ENCODE measurements at places on chromosomes 6 and 20. TPM values are rescaled to one million over a fixed set of nuclear protein-coding genes. Genes with fewer than 3 reads are reported as not detected.

Gene F13A1
- total RNA-seq: not detected

DNA sequence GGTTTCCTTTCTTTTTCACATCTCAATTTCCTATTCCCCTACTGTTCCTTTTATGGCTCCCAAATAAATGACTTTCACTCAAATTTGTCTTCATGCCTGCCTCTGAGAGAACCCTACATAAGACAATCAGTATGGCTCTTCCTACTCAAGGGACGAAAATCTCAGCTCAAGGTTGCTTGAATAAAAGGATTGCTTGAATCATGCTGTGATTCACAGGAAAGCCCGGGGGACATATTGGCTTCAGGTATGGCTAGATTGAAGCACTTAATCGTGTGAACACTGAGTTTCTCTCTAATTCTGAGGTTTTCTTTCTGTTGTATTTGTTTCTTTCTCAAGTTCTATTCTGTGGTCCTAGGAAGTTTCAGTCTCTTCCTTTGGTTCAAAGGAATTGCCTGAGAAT is 140.3 kb upstream of the SULF2 start:
- DNase-seq: no peak

DNA sequence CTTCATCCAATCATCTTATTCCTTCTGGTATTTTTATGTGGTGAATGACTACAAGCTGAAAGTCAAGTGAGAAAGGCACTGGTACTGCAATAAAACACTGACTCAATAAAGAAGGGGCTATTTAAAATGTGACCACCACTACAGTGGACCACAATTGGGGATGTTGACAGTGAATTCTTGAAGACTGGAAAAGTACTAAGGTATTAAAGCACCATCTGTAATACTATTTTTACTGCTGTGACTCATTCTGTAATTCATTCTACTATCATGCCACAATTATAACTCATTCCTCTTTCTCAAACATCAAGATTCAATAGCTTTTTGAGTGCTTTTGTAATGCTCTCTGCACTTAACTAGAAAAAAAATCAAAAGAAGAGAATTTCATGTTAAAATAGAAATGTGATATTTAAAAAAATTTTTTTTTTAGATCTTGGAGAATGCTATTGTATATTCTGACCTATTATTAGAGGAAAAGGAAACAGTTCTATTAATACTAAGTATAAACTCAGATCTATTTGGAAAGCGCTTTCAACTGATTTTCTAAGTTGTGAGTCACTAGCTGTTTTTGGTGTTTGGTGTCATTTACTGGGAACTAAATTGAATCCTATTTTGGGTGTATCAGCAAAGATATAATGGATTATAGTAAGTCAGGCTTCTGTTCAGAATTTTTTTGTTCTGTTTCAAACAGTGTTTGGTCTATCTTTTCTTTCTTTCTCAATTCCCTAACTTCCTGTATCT is 104.7 kb upstream of the TMEM170B start:
- no peak for DNase-seq

DNA sequence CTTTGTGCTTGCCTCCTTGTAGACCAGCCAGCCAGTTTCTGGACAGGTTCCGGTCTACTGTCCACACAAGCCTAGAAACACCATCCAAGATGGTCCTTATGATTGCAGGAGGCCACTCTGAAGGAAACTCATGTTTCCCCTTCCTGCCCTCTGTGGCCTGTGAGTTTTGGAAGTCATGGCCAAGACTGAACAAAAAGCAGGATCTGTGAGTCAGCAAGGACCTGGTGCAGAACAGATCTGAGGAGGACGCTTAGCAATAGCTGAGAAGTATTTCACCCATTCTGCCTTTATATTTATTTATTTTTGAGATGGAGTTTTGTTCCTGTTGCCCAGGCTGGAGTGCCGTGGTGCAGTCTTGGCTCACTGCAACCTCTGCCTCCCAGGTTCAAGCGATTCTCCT is 134.6 kb upstream of the EEF1E1 start:
- no peak for DNase-seq

- DNase-seq: no peak
Observed at GRCh38 chr20:36642136-36642535, 3.9 kb downstream of the SLA2 start.

Gene RBPJL
- not detected for total RNA-seq

DNA sequence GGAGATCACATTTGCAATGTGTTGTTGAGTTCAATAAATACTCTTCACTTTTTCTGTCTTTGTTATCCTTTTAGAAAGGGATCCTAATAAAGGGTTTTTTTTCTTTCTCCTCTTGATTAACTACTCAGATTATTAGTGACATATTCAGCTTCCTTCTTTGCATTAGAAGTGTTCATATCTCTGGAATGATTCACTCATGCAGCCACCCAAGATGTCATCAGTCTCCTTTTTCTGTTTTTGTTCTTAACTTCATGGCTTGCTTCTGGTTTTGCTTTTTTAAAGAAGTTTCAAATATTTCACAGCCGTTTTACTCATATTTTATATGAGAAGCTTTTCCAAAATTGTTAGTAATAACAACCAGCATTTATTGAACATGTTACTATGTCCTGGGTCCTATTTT is 187.6 kb downstream of the TMEM242 start:
- no peak for DNase-seq

Gene DOK5
- 37.1 TPM for total RNA-seq

- peak; percentile 6 for DNase-seq
Observed at GRCh38 chr6:113846577-113846976, 10.6 kb upstream of the MARCKS start.

GRCh38 chr6:39884696-39885095 is 49.6 kb downstream of the MOCS1 start:
- no peak for DNase-seq

Gene LST1
- 42.6 TPM for total RNA-seq

Gene HMGCLL1
- total RNA-seq: not detected

DNA sequence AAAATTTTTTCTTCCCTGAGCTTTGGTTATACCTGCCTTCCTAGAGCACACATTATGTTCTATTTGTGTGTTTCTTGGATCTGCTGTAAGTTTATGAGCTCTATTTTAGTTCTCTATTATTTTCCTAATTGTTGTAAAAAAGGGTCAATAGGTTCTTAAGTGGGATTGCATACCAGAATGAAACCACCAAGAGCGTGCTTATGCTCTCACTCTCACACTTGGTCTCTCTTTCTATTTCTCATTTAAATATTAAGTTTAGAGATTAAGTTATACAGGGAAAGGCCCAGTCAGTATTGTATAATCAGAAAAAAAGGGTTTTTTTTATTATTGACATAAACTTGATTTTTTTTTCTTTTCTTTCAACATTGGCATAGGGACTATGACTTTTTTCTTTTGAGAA is 96.8 kb downstream of the RIMS1 start:
- DNase-seq: no peak

- DNase-seq: no peak
Observed at GRCh38 chr20:45174434-45175364, at the start of gene PI3. TSS of gene PI3 (plus strand) at chr20:45174902. CDS start at chr20:45174923, 21 bp downstream.

DNA sequence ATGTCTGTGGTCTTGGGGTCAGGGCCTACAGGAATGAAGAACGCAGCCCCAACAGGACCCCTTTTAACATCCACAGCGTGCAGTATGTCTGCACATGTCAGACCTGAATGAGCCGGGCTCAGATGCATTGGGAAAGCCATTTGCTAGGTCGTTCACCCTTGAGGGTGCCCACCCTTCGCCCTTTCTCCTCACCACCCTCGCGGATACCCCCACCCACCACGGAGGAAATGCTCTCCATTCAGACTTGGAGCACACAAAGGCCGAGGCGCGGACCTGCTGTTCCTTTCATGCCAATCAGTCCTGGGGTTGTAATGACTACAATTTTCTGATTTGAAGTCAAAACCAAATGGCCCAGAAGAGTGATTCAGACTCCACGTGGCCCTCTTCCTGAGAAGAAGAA is 62.7 kb downstream of the EDN3 start:
- DNase-seq: no peak

Gene PTK7
- total RNA-seq: 4.3 TPM

Gene ETV7
- 0.54 TPM for total RNA-seq

DNA sequence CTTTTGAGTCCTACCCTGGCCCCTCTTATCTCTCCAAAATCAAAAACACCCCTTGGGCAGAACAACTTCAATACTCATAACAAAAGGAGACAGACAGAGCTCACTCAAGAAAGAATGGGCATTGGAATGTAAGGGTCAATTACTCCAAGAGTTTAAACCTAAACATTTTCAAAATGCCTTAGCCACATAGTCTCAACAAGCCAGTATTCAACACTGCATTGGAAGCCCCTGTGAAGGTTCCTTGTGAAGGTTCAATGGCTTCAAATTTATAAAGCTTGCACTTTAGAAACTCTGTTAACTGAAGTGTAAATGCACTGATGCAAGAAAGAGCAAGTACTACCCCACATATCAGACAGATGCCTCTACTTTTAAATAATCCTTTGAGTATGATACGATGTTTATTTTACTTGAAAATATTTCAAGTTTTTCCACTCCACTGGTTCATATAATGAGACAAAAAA is 139.1 kb upstream of the LAMP5 start:
- DNase-seq: no peak

GRCh38 chr20:21513181-21513663 is 642 bp downstream of the NKX2-2 start:
- no peak for DNase-seq

Gene CAPN11
- total RNA-seq: not detected
